Osteoblast (primary cell): ENCODE measurements at places on chromosomes 3 and 15. TPM values are rescaled to one million over a fixed set of nuclear protein-coding genes. Genes with fewer than 3 reads are reported as not detected.

GRCh38 chr15:31302029-31302657 is 24.5 kb upstream of the KLF13 start:
- peak; percentile 65 for DNase-seq

Gene FBXW12
- not detected in 2 replicates for total RNA-seq

DNA sequence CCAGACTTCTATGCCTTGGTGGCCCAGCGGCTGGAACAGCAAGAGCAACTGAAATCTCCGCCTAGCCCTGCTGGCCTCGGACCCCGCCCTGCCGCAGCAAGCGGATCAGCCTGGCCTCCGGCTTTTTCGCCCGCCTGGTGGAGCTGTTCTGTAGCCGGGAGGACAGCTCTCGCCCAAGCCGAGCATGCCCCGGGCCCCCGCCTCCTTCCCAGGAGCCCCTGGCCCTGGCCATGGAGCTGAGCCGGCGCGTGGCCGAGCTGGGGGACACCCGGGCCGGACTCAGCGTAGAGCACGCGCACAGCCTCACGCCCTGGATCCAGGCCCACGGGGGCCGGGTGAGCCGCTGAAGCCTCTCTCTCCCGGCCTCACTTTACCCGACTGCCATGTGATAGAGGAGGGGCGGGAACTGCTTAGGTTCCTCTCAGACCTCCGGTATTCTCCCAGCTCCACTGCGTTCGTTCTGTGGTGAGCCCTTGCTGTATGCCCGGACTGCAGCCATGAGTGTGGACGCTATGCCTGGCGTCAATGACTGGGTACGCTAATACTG is 24.1 kb upstream of the MRPL3 start:
- DNase-seq = peak; percentile 57

GRCh38 chr15:65939901-65940617 is 70.8 kb downstream of the RAB11A start:
- DNase-seq = peak; percentile 83
